NCI-H1930 (cell line): ENCODE measurements at places on chromosomes 2 and 18.

DNA sequence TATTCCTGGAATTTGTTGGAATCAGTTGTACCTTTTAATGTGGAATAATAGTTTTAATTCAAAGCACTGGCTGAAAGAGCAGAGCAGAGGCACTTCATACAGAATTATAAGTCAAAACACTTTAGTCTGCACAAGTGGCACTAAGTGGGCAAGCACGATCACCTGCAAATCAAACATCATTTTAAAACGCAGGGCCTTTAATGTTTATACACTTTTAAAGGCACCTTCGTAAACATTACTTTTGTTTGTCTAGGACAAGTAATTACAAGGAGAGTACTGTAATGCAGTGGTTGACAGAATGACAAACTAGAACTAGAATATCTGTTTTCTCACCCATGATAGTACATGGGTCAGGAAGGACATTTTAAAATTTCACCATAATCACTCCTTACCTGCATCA lies 36.4 kb downstream of the LANCL1 start:
- no peak for DNase-seq

GRCh38 chr2:207836521-207837133 lies 66.9 kb upstream of the FZD5 start:
- DNase-seq = no peak

- DNase-seq = no peak
Measured at GRCh38 chr2:118732432-118732831, 115.0 kb downstream of the EN1 start.

DNA sequence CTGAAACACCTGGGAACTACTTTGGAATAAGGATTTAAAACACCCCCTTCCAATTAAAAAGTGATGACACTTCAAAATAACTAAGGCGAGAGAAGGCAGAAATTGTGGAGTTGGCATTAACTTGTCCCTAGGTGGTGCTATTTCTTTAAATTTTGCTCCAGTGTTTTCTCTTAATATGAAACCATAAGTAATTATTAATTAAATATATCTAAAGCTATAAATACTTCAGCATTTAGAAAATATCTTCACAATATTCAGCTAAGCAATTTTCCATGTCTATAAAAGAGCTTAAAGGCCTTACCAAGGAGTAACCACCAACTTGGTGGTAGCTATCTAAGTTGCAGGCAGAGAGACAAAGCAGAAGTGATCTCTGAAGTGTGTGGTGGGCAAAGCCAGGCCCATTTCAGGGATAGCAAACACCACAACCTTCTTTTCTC lies 186.8 kb upstream of the PGAP1 start:
- no peak for DNase-seq

- peak; percentile 1 for DNase-seq
Measured at GRCh38 chr2:31922542-31923408, 88.0 kb downstream of the MEMO1 start.

- DNase-seq = no peak
Measured at GRCh38 chr2:96181529-96181928, 27.1 kb downstream of the STARD7 start.

GRCh38 chr2:42492691-42493467 lies 903 bp downstream of the KCNG3 start:
- DNase-seq = no peak

DNA sequence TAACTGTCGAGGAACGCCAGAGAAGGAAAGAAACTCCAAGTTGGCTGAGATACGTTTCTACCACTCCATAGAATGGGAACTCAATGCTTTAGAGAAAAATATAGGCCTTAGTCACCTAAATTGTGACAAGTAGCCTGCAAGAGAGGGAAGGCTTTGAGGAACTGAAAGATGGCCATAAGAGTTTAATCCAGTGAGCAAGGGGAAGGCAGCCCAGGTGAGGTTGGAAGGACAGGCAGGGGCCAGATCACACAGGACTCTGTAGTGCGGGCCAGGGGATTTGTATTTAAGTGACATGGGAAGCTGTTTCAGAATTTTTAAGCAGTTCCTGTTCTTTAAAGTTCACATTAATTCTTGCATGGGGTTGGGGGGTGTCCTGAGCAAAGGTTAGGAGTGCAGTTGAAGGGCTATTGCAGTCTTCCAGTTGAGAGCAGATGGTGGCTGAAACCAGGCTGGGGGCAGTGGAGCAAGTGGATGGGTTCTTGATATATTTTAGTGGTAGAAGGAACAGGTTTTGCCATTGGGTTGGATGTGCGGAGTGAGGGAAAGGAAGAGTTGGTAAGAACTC lies 138.9 kb upstream of the PELI1 start:
- no peak for DNase-seq

- no peak for DNase-seq
Measured at GRCh38 chr2:83459456-83459855, 999.6 kb downstream of the SUCLG1 start.

GRCh38 chr2:118473846-118474540 lies 373.5 kb downstream of the EN1 start:
- DNase-seq = peak; percentile 7

DNA sequence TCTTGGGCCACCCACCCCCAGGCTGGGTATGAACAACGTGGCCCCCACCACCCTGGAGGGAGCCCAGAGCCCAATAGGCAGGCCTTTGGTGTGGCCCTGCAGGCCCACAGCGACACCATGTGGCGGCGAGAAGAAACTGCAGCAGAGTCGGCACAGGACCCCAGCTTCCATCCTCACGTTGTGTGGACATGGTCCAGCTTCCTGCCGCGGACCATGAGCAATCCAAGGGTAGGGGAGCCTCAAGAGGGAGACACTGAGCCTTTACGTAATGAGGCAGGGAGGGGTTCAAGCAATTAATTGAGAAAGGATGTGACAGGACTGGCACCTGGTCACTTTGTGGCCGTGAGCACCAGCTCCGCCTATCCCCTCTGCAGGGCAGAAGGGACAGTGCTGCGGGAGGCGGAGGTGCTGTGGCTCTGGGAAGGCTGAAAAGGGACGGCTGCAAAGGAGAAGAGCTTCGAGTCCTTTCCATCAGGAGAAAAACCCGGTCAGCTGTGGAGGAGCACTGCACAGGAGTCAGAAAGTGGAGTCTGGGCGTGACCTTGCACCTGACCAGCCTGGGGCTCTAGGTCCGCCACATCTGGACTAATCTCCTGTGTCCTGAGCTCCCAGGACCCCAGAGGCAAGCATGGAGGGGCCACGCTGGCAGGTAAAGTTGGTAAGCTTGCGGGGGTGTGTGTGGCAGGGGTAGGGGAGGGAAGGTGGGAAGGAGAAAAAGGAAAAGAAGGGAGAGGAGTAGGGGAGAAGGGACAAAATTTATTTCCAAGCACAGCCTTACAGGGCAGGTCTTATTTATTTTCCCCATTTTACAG lies 44.9 kb downstream of the TMEM37 start:
- peak; percentile 35 for DNase-seq

DNA sequence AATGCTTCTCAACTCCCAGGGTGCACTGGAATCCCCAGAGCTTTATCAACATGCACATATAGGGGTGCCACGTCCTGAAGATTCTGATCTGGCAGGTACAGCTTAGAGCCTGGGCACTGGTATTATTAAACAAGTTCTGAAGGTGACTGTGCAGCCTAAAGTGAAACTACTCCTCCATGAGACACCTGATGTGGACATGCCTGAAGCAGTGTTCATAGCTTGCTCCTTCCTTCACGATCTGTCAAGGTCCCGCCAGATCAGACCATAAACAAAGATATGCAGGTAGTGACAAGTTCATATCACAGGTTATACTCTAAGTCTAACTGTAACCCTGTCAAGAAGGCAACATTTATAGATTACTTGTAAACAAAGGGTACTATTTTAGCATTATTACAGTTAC lies 65.3 kb upstream of the DNER start:
- no peak for DNase-seq

GRCh38 chr2:105872142-105872728 lies 127.5 kb downstream of the NCK2 start:
- DNase-seq = no peak

DNA sequence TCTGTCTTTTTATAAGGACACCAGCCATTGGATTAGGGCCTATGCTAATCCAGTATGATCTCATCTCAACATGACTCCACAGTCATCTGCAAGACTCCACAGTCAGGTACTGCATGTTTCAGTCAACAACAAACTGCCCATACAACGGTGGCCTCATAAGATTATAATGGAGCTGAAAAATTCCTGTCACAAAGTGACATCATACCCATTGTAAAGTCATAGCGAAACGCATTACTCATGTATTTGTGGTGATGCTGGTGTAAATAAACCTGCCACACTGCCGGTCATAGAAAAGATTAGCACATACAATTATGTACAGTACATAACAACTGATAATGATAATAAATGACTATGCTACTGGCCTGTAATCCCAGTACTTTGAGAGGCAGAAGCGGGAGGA lies 102.2 kb downstream of the TEX51 start:
- no peak for DNase-seq

- DNase-seq = no peak
Measured at GRCh38 chr18:25433590-25433989, 81.6 kb upstream of the ZNF521 start.

GRCh38 chr2:464562-465309 lies 176.8 kb upstream of the ALKAL2 start:
- no peak for DNase-seq

GRCh38 chr2:211086049-211086448 lies 529.6 kb downstream of the CPS1 start:
- no peak for DNase-seq

GRCh38 chr18:57998461-57998860 lies 45.6 kb upstream of the NEDD4L start:
- no peak for DNase-seq

- no peak for DNase-seq
Measured at GRCh38 chr2:240252872-240253511, 112.5 kb upstream of the OTOS start.

DNA sequence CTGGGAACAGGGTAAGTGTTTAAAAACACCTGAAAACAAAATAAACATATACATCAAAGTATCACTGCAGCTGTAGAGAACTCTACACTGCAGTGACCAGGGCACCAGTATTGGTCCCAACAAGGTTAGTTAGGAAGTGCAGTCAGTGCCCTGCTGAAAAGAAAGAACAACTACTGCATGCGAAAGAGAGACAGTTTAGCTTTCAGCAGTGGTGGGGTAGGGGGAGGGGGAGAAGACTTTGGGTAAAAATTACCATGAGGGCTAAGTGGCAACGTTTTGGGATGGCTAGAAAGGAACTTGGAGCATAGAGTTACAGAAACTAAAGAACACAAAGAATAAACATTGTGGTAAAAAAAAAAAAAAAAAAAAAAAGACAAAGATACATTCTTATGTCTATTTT lies 112.1 kb downstream of the UPP2 start:
- DNase-seq = peak; percentile 31

GRCh38 chr2:127086990-127087790 lies 19.8 kb downstream of the BIN1 start:
- no peak for DNase-seq

DNA sequence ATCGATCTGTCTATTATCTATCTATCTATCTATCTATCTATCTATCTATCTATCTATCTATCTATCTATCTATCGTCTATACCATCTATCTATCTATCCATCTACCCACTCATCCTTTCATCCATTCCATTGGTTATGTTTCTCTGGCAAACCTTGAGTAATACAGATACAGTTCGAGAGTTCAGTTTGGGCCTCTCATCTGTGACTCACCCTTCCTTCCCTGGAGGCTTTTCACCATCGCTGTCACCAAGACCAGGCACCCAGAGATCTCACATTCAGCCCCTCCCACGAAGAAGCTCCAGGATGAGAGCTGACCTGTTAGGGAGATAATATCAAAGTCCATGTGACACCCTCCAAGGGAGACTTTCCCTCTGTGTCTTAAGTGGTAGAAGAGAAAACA lies 164.1 kb upstream of the CELF4 start:
- DNase-seq = no peak

GRCh38 chr2:27771548-27772335 lies at the start of gene MRPL33:
Gene MRPL33, plus strand, starts transcription at chr2:27771719. Its CDS starts 59 bp downstream, at chr2:27771778.
- peak; percentile 80 for DNase-seq

GRCh38 chr2:25617948-25618646 lies 55.3 kb downstream of the DTNB start:
- no peak for DNase-seq

GRCh38 chr2:124704071-124704925 lies 679.2 kb downstream of the CNTNAP5 start:
- DNase-seq = no peak

DNA sequence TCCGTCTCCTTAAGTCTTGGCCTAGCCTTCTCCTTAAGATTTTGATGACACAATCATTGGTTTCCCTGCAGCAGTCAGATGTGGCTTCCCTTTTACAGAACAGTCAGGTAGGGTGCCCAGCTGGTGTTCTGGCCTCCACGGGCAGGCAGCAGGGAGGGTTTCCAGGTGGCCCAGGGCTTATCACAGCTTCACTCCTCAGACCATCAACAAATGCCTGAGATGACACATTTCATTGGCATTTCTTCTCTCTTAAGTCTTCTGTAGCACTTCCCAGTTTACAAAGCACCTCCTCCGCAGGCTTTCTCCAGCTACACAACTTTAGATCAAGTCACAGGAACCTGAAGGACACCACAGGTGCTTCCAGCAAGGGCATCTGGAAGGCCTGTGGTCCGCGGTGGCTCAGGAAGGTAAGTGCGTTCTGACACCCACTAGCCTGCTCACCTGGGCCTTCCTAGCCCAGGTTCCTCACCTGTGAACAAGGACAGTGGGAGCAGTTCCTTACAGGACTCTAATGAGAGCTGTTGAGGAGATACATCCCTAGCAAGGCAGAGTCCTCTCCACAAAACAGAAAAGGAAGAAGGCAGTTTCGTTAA lies 37.6 kb downstream of the PTPN18 start:
- DNase-seq = no peak

DNA sequence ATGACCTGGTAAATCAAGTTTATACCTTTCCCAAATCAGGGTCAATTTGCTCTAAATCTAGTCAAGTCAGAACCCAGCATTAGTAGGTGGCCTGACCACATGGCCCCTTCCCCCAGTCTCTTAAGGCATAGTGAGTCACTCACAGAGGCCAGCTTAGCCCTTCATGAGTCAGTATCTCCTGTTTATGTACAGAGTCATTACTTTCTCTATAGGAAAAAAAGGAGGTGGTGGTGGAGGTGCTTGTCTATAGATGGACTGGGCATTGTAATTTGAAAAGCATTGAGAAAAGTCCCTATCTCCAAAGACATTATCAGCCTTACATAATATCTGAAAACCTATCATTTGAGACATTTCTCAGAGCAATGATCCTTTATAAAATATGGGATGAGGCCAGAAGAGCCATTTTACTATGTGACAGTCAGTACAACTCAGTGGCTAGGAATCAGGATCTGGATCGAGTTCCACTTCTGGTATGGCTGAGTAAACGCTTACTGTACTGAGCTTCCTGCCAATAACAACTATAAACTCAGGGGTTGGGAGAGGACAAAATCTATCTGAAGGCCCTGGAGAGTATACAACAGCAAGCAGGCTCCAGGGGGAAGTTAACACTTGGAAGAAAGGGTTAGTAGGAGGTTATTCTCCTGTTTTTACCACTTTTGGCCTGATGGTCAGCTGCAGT lies 22.5 kb upstream of the SIGLEC15 start:
- no peak for DNase-seq

- no peak for DNase-seq
Measured at GRCh38 chr18:76285866-76286265, 209.2 kb downstream of the ZNF516 start.

- DNase-seq = no peak
Measured at GRCh38 chr2:240405133-240405532, 30.3 kb upstream of the GPC1 start.

GRCh38 chr2:65395621-65396347 lies 36.6 kb downstream of the SPRED2 start:
- no peak for DNase-seq

GRCh38 chr2:128311755-128312341 lies 6.8 kb downstream of the HS6ST1 start:
- DNase-seq = no peak

GRCh38 chr2:48982887-48983435 lies 171.4 kb downstream of the FSHR start:
- no peak for DNase-seq
